T-helper 2 cell treated with Interferon-gamma antibody and Interleukin-4, amounts not matched to agents 5 μg/mL and 100 μg/mL, for 36 hours (primary cell): ENCODE measurements at places on chromosomes 6 and 20.

- DNase-seq, result no peak
These were observed 37.8 kb upstream of the NHSL1 start for GRCh38 chr6:138537106-138537505.

- no peak for DNase-seq
These were observed 18.0 kb downstream of the DYNLT1 start for GRCh38 chr6:158626360-158627167.

DNA sequence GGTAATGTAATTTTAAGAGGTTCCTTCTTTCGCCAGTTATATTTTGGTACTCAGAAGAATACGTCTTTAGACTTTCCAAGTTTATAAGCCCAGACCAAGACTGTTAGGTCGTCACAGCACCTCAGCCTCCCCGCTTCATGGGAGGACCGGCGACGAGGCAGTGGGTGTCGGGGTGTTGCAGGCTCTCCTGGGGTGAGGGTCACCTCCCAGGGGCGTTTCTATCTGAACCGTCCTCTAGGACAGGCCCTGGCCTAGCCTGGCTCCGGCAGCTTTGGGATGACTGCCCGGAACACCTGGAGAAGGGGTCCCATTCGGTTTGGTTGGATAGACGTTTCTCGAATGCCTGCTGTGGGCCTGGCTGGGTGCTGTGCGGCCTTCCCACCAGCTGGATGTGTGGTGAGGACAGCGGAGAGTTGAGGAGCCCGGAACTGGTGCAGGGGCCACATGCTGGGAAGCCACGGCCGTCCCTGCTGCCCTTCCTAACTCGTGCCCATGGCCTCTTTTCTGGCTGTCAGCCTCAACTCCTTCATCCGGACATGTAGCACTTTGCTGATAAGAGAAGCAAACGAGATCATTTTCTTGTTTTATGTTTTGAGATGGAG, 1.1 kb downstream of the OSBPL2 start:
- DNase-seq, result no peak

DNA sequence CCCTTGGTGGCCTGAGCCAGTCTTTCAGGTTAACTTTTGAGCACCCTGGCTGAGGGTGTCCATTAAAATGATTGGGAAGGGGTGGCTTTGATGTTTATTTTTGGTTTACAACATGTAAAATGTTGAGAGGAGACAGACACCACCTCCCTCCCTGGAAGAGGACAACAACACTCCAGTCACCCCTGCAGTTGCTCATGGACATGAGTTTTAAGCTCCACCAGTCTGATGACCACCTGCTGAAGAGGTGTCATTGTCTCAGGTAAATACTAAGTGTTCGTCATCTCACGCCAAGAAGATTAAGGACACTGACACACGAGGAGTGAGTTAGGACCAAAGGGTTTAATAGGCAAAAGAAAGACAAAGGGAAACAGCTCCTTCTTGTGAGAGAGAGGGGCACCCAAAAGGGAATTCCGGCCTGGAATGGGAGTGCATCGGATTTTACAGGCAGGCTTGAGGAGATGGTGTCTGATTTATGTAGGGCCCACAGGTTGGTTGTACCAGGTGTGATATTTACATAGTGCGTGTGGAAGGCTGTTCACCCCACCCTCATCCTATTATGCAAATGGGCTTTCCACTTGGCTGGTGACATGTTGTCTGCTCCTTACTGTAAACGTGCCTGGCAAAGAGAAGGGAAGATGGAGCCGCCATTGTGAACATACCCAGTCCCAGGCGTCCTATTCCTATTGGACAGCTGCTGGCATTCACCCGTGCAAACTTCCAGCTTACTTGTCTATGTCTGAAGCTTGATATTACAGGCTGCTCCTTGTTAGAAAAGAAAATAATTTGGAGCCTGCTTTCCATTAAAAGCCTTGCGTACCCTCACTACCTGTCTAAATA, 6.6 kb downstream of the HLA-B start:
- no peak for DNase-seq

- DNase-seq, result no peak
These were observed 692.8 kb downstream of the EPM2A start for GRCh38 chr6:145042559-145042958.

- no peak for DNase-seq
These were observed 138.0 kb downstream of the THBS2 start for GRCh38 chr6:169115632-169116031.

- DNase-seq, result no peak
These were observed 560.8 kb downstream of the CD109 start for GRCh38 chr6:74256781-74257180.
